ENCODE measurements at places on chromosomes 1 and 21. TPM values are rescaled to one million over a fixed set of nuclear protein-coding genes. Genes with fewer than 3 reads are reported as not detected.
A peak's percentile ranks its signal among the peaks of the same experiment; 100 is the strongest.

DNA sequence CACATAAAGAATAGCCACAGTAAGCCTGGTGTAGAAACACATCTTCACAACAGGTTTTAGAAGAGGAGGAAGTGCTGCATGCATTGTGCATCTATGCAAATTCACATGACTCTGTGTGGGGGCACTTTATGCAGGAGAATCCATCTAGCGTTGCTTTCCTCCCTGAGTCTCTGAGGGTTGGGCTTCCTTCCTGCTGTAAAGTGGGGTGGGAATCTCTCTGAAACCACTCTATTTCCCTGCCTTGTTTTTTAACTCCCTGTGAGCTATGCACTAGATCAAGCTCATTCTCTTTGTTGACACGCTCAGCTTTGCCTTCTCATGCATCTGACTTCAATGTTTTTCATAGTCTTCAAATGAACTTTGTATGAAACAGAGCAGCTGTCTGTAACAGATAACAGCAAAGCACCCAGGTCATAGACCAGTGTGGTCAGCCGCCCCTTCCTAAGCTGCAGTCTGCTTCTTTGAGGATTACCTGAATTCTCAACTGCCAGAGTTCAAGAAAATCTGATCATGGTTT lies 102.7 kb upstream of the DPH5 start:
- DNase-seq, result peak; percentile 45

The FHAD1 gene
- not detected for total RNA-seq

The CTBS gene
- total RNA-seq, result 19.7 TPM

GRCh38 chr1:241311056-241311746 lies 45.8 kb downstream of the RGS7 start:
- DNase-seq, result no peak
